ENCODE measurements at places on chromosomes 11 and 22. TPM values are rescaled to one million over a fixed set of nuclear protein-coding genes. Genes with fewer than 3 reads are reported as not detected.
A peak's percentile ranks its signal among the peaks of the same experiment; 100 is the strongest.

GRCh38 chr11:62000539-62001446 lies 33.4 kb upstream of the FTH1 start:
- DNase-seq = no peak
- no peak overlapping the region for H3K27ac ChIP-seq
- H3K4me3 ChIP-seq = no peak overlapping the region
- no peaks in the 10 kb centered on the region for H3K36me3 ChIP-seq

GRCh38 chr22:23012081-23012622 lies 58.2 kb upstream of the GNAZ start:
- no peak overlapping the region for H3K4me3 ChIP-seq
- no peaks in the 10 kb centered on the region for H3K27me3 ChIP-seq
- no peak for DNase-seq
- H3K27ac ChIP-seq = no peak overlapping the region
- peaks cover 9% of the 10 kb centered on the region for H3K4me1 ChIP-seq
- H3K36me3 ChIP-seq = no peaks in the 10 kb centered on the region

DNA sequence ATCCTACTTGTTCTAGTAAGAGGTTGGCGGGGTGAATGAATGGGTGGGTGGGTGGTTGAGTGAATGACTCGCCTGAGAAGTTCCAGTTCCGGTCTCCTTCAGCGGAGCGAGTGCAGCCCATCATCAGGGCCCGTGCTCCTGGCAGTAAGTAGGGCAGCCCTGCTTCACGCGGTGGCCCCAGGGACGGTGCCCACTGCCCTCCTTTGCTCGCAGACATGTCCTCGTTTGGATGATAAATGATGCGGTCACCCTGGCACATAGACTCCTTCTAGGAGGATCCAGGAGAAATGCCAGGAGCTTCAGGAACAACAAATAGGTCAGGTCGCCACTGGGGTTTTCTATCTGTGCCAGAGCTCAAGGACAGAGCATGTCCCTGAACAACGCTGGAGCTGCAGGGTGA lies 370.8 kb downstream of the CTTN start:
- DNase-seq = peak; percentile 39
- H3K4me3 ChIP-seq = no peak overlapping the region
- H3K27ac ChIP-seq = no peak overlapping the region
- H3K4me1 ChIP-seq = peaks cover 7% of the 10 kb centered on the region
- H3K27me3 ChIP-seq = no peaks in the 10 kb centered on the region

DNA sequence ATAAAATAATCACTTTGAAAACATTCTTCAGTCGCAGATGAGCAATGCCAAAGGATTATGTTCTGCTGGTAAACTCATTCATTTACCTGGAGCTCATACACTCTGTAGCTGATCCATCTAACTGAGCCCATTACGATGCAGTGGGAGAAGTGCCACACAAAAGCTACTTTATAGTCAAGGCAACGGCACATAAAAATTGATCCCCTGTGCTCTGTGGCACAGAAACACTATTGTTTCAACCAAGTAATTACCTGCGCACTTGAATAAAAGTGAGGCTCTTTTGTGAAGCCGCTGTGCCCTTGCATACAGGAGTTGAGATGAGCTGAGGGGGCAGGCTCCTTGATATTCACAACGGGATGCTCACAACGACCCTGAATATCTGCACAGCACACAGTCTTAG lies 7.2 kb downstream of the DKK3 start:
- H3K4me3 ChIP-seq = no peak overlapping the region
- no peaks in the 10 kb centered on the region for H3K27me3 ChIP-seq
- peaks cover 3% of the 10 kb centered on the region for H3K36me3 ChIP-seq
- H3K4me1 ChIP-seq = peaks cover 7% of the 10 kb centered on the region

Gene FAU
- 918 TPM for total RNA-seq

DNA sequence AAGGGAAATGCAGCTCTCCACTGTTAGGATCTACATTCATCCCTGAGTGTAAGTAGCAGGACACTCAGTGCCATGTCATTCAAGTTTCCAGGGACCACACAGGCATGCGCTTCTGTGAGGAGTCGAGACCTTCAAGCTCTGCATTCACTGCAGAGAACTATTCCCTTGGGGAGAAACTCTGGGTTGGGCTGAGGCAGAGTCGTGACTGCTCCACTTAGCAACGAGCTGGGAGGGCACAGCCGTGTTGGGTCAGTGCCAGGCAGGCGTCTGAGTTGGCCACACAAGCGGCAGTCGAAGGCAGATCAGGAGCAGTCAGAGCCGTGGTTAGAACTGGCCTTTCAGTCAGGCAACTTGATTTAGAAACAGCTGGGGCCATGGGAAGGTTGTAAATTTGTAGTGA lies 14.7 kb downstream of the MPEG1 start:
- no peak overlapping the region for H3K4me3 ChIP-seq
- peak overlapping the region; percentile 36 for H3K27ac ChIP-seq
- H3K27me3 ChIP-seq = no peaks in the 10 kb centered on the region
- no peak for DNase-seq

Gene OR4D5
- not detected for total RNA-seq

Gene CCDC73
- not detected for total RNA-seq

Gene USP35
- 10.7 TPM for total RNA-seq

GRCh38 chr22:27729246-27729645 lies 72.3 kb downstream of the MN1 start:
- no peak overlapping the region for H3K4me3 ChIP-seq
- peaks cover 9% of the 10 kb centered on the region for H3K4me1 ChIP-seq
- DNase-seq = no peak
- no peak overlapping the region for H3K27ac ChIP-seq
- H3K36me3 ChIP-seq = no peaks in the 10 kb centered on the region
- H3K27me3 ChIP-seq = no peaks in the 10 kb centered on the region

Gene MN1
- 0.32 TPM for total RNA-seq

DNA sequence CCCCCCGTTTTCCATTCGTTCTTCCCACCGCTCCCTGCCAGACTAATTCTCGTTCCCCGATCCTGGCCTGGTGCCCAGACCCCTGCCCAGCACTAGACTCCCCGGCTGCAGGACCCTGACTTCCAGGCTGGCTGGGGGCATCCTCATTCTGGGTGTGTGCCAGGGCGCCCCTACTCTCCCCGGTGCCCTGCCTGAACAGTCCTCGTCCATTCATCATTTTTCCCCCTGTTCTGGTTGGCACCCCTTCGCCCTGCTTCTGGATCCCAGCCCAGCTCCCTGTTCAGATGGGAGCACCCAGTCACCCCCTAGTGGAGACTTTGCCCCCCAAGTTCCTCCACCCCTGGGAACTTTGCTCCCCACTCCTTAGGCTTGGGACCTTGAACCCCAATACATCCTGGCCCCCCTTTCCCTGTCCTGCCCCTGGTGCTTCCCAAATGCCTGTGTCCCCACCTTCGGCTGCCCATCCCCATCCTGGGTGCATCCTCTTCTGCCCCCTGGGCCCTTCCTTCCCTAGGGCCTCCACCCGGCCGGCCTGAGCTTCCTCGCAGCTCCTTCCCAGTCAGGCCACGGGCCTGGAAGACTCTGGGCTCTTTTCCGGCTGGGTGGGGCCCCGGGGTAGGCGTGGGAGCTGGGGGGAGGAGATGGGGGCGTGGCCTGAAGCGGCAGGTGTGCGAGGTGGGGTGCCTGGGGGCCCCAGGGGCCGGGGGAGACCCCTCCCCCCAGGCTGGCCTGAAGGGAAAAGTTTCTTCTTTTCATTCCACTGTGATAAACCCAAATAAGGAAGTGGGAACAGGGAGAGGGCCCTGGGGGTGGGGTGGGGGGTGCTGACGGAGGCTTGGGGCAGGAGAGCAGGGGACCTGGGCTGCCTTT lies 908 bp downstream of the PLCB3 start:
- DNase-seq = peak; percentile 84
- H3K27ac ChIP-seq = peak overlapping the region; percentile 85
- H3K4me1 ChIP-seq = peaks cover 26% of the 10 kb centered on the region
- peak overlapping the region; percentile 66 for H3K4me3 ChIP-seq

Gene FGF3
- total RNA-seq = not detected

DNA sequence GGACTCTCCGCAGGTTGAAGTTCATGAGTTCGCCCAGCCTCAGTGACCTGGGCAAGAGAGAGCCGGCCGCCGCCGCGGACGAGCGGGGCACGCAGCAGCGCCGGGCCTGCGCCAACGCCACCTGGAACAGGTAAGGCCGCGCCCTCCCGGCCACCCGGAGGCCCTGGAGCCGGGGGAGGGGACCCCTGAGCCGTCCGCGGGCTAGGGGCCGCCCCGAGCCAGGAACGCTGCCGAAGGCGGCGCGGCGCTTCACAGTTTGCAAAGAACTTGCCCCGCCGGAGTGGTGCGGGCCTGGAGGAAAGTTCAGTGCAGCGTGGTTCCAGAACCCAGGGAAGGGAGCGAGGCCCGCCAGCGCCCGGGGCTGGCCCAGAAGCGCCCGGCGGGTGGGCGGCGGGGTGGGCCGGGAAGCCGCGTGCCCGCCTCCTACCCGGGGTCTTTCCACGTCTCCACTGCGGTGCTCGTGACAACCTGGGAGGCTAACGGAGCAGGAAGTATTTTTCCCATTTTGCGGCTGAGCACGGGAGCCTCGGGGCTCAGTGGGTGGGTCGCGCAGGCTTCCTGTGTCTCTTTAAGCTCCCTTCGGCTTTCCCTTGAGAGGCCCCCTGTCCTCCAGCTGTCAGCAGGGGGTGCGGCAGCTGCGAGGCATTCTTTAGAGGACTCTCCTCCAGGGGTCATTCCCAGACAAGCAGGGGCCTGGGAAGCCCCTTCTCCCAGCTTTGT lies 635 bp downstream of the PRR5 start:
- peaks cover 51% of the 10 kb centered on the region for H3K4me1 ChIP-seq
- peaks cover 6% of the 10 kb centered on the region for H3K36me3 ChIP-seq
- H3K4me3 ChIP-seq = peak overlapping the region; percentile 53
- peak overlapping the region; percentile 79 for H3K27ac ChIP-seq
- no peaks in the 10 kb centered on the region for H3K27me3 ChIP-seq
- peak; percentile 50 for DNase-seq

GRCh38 chr11:34184505-34185015 lies 79.1 kb downstream of the NAT10 start:
- no peak overlapping the region for H3K27ac ChIP-seq
- no peaks in the 10 kb centered on the region for H3K36me3 ChIP-seq
- DNase-seq = no peak
- H3K4me3 ChIP-seq = no peak overlapping the region
- H3K4me1 ChIP-seq = no peaks in the 10 kb centered on the region

DNA sequence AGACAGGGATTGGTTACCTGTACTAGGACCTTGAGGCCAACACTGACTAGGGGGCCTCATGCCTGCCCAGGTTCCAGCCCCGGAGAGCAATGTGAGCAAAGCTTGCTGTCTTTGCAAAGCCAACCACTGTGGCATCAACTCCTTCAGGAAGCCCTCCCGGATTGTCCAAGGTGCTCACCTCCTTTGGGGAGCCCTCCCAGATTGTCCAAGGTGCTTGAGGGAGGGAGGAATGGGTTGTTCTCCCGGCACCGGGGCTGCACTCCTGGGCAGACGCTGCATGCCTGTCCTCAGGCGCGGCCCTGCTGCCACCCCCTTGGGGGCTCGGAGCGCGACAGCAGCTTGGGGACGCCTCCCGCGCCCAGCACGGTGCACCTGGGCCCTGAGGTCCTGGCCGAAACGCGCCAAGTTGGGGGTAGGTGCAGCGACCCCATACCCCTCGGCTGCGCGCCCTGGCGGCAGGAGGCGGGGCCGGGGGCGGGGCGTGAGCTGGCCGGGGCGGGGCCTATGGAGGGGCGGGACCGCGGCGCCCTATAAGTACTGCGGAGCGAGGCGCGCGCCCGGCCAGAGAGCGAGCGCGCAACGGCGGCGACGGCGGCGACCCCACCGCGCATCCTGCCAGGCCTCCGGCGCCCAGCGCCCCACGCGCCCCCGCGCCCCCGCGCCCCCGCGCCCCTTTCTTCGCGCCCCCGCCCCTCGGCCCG lies at the start of gene CD81:
TSS of gene CD81 (plus strand) at position 560 of the 701 bp plus-strand sequence. CDS start 240 bp downstream, outside the sequence.
- H3K4me1 ChIP-seq = peaks cover 20% of the 10 kb centered on the region
- no peaks in the 10 kb centered on the region for H3K27me3 ChIP-seq
- no peaks in the 10 kb centered on the region for H3K36me3 ChIP-seq
- H3K4me3 ChIP-seq = peak within 1 kb of the TSS; percentile 72
- DNase-seq = no peak

- no peak for DNase-seq
- no peaks in the 10 kb centered on the region for H3K27me3 ChIP-seq
These were observed 61.1 kb upstream of the TNRC6B start for GRCh38 chr22:40116496-40117200.

Gene DBX1
- not detected for total RNA-seq

- H3K4me1 ChIP-seq = peaks cover 40% of the 10 kb centered on the region
- H3K4me3 ChIP-seq = peak overlapping the region; percentile 21
- peak overlapping the region; percentile 99 for H3K27ac ChIP-seq
- peak; percentile 96 for DNase-seq
- H3K27me3 ChIP-seq = no peaks in the 10 kb centered on the region
- H3K36me3 ChIP-seq = 0 out of 2 replicates have a peak, but pooled peaks cover 2% of the 10 kb centered on the region
These were observed 42.3 kb downstream of the TRMU start for GRCh38 chr22:46377525-46378425.

Gene C11orf42
- not detected for total RNA-seq

GRCh38 chr11:71459767-71460320 lies 6.8 kb downstream of the NADSYN1 start:
- H3K27me3 ChIP-seq = no peaks in the 10 kb centered on the region
- 0 out of 2 replicates have a peak, but pooled peaks cover 6% of the 10 kb centered on the region for H3K4me1 ChIP-seq

DNA sequence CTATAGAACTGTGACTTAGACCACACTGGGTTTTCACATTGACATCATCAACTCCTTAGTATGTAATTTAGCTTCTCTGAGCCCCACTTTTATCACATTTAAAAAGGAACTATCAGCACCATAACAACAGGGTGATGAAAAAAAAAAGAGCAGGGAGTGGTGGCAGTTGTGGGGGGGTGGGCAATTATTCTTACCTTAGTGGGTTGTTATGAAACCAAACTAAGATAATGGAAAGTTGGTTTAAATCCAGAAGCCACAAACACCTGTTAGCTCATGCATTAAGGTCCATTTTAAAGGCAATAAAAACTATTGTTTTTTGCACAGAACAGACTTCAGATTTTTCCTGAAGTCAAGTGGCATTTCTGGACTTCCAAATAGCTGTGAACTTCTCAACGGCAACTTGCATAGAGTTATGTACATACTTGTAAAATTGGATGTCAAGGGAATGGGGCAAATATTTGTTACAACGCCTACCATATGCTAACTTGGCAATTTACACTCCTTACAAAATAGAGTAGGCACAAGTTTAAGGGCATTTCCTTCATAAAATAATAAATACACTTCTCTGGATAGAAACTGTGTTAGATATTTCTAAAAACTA lies 793.6 kb downstream of the DLG2 start:
- H3K4me3 ChIP-seq = no peak overlapping the region
- no peaks in the 10 kb centered on the region for H3K27me3 ChIP-seq
- no peak for DNase-seq
- no peak overlapping the region for H3K27ac ChIP-seq

Gene OR51Q1
- total RNA-seq = not detected

Gene KIRREL3
- total RNA-seq = not detected

GRCh38 chr11:78022397-78023396 lies at the start of gene KCTD14:
TSS of gene KCTD14 (minus strand) at chr11:78023276. CDS start at chr11:78023249, 27 bp downstream.
- H3K27me3 ChIP-seq = no peaks in the 10 kb centered on the region
- peaks cover 21% of the 10 kb centered on the region for H3K4me1 ChIP-seq
- peak; percentile 64 for DNase-seq
- peak within 1 kb of the TSS; percentile 68 for H3K4me3 ChIP-seq

DNA sequence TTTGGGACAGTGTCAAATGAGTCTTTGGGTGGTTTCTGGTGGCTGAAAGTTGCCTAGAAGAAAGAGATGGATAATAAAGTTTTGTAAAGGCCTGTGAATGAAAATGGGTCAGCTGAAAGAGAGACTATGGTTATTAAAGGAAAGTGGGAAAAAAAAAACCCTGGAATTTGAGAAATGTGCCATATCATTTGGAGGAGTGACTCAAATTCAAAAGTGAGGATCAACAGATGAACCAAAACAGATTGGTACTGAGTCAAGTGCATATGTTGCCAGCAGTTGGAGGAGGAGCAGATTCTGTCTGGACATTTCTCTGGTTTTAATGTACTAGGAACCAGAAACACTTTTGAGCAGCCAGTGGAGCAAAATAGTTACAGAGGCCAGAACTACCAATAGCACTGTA lies 339.8 kb downstream of the KCNA4 start:
- no peaks in the 10 kb centered on the region for H3K36me3 ChIP-seq
- no peaks in the 10 kb centered on the region for H3K4me1 ChIP-seq
- no peak overlapping the region for H3K4me3 ChIP-seq
- H3K27ac ChIP-seq = no peak overlapping the region
- H3K27me3 ChIP-seq = no peaks in the 10 kb centered on the region

Gene CFAP300
- total RNA-seq = 2.2 TPM

Data from Caco-2 (cell line).